SK-MEL-5 (cell line): ENCODE measurements at places on chromosomes 11 and 22.

- DNase-seq: peak; percentile 29
Measured at GRCh38 chr22:25554238-25554671, 10.2 kb upstream of the GRK3 start.

DNA sequence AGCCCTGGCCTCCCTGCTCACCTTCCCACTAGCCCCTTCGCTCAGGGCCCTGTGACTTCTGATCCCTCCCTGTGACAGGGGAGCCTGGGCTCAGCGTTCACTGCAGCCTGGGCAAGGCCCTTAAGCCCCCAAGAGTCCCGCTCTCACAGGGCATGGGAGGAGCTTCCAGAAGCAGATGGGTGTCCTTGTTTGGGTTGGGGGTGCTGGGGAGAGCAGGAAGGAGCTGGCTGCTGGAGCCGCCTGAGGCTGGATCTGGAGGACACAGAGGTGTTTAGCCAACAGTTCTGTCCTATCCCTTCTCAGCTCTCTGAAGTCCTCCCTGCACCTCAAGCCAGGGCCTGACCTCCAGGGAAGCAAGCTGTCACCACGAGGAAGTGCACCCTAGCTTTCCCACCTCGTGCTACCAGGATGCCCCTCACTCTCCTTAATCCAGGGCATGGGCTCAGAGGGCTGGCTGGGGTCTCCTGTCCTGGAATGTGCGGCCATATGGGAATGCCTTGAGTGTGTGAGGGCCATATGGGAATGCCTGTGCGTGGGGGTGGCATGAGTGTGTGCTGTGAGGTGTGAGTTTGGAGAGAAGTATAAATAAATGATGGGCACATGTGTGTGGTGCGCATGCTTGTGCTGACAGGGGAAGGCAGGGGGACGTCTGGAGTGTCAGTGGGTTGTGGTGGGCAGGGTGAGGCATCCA lies 25.0 kb upstream of the TUB start:
- no peak for DNase-seq

DNA sequence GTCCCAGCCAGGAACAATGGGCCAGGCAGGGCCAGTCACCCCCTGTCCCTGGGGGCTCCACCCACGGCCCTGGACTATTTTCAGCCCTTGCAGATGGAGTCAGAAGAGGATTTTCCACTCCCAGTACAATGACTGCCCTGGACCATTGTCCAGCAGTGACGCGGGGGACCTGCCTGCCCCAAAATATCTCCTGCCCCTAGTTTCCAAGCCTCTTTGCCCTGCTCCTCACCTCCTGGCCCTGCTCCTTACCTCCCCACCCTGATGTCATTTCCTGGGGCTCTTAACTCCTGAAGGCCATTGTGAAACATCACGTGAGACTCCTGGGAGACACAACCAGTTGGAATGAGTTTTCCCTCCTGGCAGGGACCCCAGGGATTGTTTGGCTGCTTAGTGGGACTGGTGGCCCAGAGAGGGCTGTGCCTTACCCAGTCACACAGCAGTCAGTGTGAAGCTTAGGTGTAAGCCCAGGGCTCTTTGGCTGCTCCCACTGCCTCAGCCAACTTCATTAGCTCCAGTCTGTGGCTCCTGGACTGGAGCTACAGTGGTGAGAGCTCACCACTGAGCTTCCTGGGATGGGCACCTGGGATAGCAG lies 22.2 kb downstream of the P2RY2 start:
- DNase-seq: no peak

- DNase-seq: peak; percentile 6
Measured at GRCh38 chr11:59801981-59802638, 8.5 kb downstream of the MRPL16 start.

DNA sequence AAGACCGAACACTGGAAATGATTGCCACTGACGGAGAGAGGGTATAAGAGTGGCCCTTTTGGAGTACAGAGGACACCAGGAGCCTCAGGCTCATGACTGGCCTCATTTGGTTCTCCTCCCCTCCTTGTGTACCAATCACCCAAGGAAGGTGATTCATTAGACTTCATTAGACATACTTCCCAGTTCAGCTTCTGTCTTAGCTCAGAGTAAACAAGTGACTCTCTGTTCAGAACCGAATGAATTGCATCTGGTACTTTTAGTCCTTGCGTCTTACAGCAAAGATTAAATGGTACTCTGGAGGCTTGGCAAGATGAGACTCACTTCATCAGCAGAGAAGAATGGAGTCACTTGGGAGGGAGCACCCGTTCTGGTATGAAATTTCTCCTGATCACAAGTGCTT lies 75.2 kb downstream of the ZNRF3 start:
- DNase-seq: peak; percentile 43

DNA sequence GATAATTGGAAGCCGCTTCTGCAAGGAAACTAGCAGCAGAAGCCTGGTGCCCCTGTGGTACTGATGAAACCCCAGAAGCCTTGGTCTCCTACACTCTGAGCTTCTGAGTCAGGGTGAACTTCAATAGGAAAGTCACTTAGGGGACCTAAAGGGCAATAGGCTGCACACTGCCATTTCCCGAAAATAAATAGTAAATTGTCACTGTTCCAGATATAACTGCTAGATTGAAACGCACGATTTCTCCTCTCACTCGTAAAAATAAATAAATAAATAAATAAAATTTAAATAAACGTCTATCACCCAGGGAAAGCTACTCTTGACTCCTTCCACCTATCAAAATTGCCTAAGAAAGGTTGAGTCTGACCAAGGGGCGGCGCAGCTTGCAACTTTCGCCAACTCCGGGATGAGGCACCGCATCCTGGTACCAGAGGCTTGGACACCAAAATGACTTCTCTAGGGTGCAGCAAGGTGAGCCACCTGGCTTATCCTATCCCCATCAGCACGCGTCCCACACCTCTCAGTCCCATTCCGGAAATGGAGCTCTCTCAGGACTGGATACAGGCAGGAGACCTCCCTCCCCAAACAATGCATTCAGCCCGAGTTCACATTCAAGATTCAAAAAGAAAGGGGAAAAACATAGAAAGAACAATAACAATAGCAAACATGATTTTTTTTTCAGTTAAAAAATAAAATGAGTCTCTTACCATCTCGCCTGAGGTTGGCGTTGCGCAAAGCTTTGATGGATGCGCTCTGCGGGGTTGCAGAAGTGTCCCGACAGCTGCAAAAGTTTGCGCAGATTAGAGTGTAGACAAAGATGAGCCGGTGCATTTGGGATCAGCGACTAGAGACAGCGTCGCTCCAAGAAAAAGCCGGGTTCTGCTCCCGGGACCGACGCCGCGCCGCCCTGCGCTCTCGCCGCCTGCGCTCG lies 583 bp downstream of the PDGFD start:
- peak; percentile 1 for DNase-seq

- no peak for DNase-seq
Measured at GRCh38 chr11:1899686-1900085, 8.0 kb upstream of the PRR33 start.

DNA sequence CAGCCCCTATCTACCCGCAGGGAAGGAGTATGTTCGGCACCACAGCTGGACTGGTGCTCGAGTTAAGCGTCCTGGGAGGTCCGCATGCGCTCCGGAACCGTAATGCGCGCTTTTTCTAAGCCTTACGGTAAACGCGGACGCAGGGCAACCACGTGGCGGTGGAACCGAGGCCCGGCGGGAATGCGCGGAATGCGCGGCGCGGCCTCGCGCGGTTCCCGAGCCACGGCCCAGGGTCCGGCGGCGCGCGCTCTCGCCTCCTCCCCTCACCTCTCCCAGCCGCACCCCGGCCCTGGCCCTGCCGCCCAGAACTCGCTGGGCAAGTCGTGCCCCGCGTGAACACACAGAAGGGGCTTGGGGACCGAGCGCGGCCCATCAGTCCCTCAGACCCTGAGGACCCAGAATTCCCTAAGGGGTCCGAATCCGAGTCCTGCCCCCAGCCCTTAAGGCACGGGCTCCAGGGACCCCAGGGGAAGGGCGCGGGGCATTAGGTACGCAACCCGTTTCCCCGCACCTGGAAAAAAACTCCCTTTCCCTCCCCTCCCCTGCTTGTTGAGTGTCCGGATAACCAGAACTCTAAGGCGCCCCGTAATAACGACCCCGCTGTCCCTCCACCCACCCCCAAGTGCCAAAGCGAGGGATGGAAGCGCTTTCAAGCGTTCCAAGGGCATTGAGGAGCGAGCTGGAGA lies 4.3 kb upstream of the CCND1 start:
- DNase-seq: peak; percentile 91

DNA sequence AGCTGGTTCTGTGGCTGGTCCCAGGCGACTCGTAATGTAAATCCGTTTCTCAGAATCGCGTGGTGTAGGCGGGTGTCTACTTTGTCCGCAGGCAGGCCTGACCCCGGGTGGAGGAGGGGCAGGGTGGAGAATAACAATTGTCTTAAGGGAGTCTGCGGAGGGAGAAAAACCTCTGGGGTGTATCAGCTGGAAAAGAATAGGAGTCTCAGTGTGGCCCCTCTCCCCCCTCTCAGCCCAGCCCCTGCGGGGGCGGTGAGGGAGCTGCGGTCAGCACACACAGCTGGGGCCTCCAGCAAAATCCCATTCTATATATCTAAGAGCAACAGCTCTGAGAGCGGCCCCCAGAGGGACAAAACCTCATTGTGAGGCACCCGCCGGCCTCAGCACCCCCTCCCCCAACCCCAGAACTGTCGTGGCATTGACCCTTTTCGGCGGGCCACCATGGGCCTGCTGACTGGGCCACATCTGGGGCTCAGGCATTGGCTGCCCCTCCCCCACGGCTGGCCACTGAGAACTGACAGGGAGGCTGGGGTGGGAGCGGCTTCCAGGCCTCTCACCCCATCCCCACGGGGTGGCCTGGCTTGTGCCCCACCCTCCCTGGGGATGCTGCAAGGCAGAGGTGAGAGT lies 2.7 kb upstream of the MYRF start:
- peak; percentile 50 for DNase-seq

- no peak for DNase-seq
Measured at GRCh38 chr11:8287703-8288102, 24.0 kb upstream of the LMO1 start.

GRCh38 chr11:3055891-3056290 lies 1.3 kb downstream of the CARS1 start:
- DNase-seq: no peak

GRCh38 chr11:2789331-2789730 lies 89.5 kb upstream of the KCNQ1OT1 start:
- no peak for DNase-seq

DNA sequence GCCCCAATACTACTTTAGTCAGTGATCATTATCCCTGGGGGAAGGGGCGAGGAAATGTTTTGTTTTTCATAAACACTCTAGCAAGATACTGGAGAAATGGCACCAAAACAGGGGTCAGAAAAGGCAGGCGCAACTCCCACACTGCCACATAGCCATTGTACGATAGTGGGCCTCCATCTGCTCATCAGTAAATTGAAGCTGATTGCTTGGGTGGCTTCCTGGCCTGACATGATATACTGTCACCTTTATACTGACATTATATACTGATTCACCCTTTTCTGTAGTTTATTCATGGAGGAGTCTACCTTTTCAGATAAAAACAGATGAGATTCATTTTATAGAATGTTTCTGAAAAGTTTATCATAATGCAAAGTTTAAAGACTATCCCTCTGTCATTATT lies 51.6 kb upstream of the CCDC34 start:
- no peak for DNase-seq

GRCh38 chr11:46215208-46215931 lies 62.1 kb upstream of the CREB3L1 start:
- no peak for DNase-seq
